Glomerular endothelial cell (primary cell): ENCODE measurements at places on chromosomes 13 and 19.

GRCh38 chr19:16590876-16591802 lies 18.9 kb upstream of the SLC35E1 start:
- DNase-seq: no peak

- no peak for DNase-seq
Observed at GRCh38 chr13:91896547-91896946, 498.1 kb downstream of the GPC5 start.

- DNase-seq: no peak
Observed at GRCh38 chr19:43752287-43752875, 2.4 kb downstream of the SMG9 start.

DNA sequence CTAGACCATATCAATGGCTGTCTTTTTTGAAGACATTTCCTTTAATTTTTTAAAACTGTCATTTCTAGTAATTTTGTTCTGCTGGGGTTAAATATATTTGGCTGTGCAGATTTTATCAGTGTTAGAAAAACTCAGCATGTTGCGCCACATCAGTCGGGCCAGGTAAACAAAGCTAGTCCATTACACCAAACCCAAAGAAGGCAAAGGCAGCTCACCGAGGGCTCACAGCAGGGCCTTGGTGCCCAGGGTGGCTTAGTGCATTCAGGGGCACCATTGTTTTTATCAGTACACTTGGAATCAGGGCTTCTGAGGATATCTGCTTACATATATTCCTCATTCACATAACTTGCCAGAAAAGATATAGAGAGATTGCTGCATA lies 22.2 kb downstream of the SPATA13 start:
- DNase-seq: no peak
